CD4-positive, alpha-beta T cell treated with Interleukin-4 for 4 hours (primary cell): ENCODE measurements at places on chromosomes 6 and 20.

DNA sequence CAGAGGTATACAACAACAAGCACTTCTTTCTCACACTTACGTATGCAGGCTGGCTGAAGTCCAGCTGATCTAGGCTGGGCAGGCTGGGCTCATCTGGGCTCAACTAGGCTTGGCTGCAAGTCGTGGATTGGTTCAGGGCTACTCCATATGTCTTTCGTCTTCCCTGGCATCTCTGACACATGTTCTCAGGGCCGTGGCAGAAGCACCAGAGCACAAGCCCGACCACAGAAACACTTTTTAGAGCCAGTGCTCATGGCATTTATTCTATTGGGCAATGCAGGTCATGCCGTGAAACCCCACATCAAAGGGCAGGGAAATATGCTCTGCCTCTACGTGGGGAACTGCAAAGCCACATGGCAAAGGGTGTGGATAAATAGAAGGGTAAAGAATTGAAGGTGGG is 93.8 kb downstream of the RIN2 start:
- no peak for DNase-seq

- no peak for DNase-seq
Measured at GRCh38 chr6:146910611-146911010, 293.6 kb upstream of the STXBP5 start.

DNA sequence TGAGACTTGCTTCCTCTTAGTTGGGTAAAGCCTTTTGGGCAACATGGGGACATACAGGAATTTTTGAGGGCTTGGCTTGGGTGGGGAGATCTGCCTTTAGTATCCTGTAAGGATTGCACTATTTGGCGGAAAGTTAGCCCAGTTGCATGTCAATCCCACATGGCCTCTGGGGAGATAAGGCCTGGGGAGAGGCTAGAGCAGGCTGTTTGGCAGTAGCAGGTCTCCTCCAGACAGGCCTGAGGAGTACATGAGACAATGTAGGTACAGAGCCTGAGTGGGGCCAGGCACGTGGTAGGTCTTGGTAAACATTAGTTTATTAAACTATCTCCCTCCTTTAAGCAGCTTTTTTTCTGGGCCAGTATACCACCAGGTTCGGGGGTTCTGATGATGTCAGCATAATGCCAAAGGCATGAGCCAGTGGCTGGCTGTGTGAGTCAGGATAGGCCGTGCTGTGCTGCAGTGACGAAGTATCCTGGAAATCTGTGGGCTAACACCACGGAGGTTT is 147.9 kb downstream of the VEGFA start:
- no peak for DNase-seq

GRCh38 chr20:37348792-37349516 is 3.0 kb downstream of the SRC start:
- no peak for DNase-seq

DNA sequence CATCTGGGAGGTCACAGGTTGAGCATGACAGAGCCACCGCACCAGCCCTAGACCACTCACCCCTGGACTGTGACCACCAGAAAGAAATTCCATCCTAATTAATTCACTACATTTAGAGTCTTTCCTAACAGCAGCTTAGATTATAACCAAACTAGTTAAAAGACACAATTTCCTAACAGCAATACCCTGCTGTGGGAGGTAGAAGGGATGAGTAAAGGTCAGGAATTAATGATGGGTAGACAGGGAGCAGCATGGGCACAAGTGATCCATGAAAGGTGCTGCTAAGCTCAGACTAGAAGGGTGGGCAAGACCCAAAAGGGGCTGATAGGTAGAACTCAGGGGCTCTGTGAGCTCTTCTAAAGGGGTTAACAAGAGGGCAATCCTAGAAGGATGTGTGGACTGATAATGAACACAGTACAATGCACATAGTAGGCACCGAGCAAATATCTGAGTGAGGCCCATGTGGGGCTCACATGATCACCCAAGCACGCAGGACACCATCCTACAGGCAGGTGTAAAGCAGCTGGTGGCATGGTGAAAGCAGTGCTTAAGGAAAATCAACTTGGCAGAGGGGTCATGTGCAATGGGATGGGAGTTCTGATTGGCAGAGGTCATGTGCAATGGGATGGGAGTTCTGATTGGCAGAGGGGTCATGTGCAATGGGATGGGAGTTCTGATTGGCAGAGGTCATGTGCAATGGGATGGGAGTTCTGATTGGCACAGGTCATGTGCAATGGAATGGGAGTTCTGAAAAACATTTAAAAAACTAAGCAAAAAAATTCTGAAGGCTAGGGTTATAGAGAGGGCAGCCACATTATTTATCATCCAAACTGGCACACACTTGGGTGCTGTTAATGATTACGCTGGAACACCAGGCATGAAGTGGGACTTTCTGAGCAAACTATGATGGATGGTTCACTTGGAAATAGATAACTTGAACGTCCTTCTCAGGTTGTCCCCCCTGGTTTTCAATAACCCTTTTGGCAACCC is 188.2 kb upstream of the FOXQ1 start:
- DNase-seq = no peak

DNA sequence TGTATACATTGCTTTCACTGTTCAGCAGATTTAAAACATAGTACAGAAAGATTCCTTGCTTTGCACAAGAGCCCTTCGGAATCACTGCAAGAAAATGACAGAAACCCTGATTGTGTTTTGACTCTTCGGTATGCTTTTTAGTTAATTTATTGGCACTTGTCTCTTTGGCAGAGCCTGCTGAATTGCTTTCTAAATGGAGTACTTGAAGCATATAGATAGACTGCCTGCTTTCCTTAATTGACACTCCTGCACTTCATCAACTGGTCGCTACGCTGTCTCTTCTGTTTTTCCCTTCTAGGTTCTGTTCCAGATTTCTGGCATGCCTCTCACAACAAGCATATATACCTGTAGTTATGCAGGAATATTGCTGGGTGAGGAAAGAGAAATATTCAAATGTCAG is 22.4 kb upstream of the RBM24 start:
- DNase-seq = no peak

GRCh38 chr20:38152621-38153221 is 12.3 kb downstream of the TGM2 start:
- DNase-seq = peak; percentile 19

DNA sequence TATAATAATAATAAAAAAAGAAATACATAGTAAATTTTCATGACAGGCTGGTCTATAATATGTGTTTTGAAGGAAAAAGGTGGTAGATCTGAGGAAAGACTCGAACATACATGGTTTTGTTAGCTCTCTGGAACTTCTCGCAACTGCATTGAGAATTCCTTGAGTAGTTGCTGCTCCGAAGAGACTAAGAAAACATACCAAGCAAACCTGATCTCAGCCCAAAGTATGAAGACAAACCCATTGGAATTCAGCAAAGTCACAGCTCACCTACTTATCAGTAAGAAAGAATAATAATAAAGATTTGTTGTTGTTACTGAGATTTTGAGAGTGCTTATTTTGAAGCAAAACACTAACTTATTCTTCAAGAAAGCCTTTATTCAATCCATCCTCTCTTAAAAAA is 1107.1 kb upstream of the EYS start:
- no peak for DNase-seq

- peak; percentile 37 for DNase-seq
Measured at GRCh38 chr20:41046716-41047115, 18.1 kb downstream of the TOP1 start.

GRCh38 chr20:50866036-50866685 is 65.1 kb downstream of the ADNP start:
- no peak for DNase-seq

DNA sequence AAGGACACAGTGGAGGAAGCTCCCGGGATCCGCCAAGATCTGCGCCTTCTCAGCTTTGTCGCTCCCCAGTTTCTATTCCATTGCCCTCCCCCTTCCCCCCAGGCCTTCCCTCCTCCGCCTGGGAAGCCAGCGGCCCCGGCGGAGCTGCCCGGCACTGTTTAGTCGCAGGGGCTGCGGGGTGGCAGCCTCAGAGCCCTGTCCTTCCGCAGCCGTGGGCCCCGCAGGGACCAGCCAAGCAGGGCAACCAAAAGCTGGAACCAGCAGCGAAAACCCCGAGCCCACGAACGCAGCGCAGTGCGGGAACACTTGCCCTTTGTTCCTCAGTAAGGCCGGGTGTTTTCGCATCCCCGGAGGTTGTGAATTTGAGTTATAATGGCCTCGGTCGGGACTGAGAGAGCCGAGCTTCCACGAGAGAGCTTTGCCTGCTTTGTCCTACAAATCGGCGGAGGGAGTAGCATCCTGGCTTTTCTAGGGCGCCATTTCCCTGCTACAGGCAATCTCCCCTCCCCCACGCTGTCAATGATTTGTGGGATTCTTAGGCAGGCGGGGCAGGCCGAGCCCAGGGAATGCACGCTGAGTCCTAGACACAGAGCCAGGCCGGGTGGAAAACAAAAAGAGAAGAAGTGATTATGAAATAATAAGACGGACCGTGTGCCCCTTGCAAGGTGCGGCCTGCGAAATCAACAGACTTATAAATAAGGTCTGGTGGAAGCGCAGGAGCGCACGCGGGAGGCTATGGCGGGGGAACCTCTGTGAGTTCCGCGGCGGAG is 4.0 kb upstream of the TUBB2B start:
- no peak for DNase-seq

DNA sequence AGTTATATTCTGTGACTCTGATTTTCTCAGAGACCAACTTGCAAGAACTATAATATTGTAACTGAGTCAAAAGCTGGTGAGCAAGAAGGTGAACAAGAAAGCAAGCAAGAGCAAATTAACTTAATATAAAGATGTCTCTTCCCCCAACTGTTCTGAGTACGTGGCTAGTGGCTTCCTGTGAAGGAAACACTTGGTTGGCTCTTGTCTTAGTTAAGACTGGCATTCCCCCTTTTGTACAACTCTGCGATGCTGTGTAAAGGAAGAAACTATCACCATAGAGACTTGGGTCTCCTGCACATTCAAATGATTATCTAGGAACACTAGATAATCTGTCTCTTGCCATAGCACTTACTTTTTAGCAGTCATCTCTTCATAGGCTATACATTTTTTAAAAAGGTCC is 47.3 kb upstream of the TNFAIP3 start:
- peak; percentile 84 for DNase-seq
